SK-N-MC (cell line): ENCODE measurements at places on chromosomes 5 and 9.

DNA sequence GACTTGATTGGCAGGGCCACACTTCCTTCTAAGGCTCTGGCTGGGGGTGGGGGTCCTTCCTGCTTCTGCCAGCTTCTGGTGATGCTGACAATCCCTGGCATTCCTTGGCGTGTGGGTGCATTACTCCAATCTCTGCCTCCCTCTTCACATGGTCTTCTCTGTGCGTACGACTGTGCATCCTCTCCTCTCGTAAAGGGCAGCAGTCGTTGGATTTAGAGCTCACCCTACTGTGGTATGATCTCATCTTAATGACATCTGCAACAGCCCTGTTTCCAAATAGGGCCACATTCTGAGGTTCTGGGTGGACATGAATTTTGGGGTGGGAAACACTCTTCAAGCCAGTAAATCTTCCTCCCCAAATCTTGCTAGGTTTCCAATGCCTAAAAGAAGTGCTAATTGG is 36.8 kb downstream of the ROPN1L start:
- DNase-seq: no peak

DNA sequence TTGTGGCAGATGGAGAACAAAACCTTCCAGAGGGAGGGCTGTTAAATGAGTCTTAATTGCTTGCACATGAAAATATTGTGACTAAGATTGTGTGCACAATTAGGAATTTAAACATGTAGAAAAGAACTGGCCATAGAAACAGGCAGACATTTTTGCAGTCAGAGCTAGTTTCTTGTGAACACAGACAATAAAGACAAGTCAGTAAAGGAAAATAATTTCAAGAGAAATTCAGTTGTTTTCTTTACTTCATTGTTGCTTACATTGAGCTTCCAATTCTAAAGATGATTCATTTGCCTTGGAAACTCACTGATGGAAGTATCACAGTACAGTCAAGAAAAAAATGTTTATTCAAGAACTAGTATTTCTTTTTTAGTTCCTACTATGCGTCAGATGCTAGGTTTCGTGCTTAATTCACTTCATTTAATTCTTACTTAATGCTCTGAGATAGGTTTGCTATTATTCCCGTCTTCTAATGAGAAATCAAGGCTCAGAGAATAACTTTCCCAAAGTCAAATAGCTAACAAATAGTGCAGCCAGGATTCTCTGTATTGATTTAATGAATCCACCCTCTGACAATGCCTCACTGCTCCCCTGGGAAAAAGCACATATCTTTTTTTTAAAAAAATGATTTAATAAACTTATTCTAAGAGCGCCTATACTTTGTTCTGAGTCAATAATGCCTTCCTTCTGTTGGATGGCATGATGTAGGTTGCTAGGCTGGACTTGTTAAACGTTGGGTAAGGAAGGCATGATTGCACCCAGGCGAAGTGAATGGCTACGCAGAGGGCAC is 581.4 kb downstream of the RAB3C start:
- DNase-seq: no peak

DNA sequence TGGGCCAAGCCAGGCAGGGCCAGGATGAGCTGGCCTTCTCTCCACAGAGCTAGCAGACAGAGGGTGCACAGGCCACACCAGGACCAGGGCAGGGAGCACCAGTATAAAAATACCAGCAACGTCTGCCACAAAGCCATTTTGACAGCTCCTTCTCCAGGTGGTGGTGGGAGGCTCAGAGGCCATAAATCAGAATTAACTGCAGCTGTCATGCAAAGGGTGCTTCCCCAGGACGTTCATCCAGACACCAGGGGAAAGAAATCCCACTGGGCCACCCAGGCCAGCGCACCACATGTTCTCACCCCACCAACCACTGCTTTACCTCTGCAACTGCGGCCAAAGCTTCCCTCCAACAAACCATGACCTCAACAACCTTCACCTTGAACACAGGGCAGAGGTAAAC is 403.7 kb upstream of the TRPC7 start:
- DNase-seq: no peak

GRCh38 chr5:112119969-112120368 is 299.1 kb downstream of the EPB41L4A start:
- no peak for DNase-seq

GRCh38 chr9:31587146-31587545 is 797.3 kb upstream of the ACO1 start:
- DNase-seq: no peak

- DNase-seq: no peak
Measured at GRCh38 chr5:113435575-113435974, 786 bp upstream of the TSSK1B start.

DNA sequence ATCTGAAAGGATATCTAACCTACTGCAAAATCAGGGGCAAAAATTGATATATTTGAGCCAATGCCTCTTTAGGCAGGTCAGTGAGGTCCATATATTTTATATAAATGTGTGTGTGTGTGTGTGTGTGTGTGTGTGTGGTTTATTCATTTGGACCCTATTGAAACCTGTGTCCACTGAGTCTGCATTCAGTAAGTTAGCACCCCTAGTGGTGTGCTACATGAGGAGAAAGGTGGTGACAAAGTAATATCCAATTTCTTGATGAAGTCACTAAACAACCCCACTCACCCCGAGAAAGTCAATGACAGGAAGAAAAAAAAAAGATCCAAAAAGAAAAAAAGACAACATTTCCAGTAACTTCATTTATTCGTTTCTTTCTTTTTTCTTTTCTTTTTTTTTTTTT is 4.1 kb downstream of the FBXW11 start:
- DNase-seq: no peak

GRCh38 chr5:72213482-72213881 is 106.2 kb downstream of the MAP1B start:
- DNase-seq: no peak

DNA sequence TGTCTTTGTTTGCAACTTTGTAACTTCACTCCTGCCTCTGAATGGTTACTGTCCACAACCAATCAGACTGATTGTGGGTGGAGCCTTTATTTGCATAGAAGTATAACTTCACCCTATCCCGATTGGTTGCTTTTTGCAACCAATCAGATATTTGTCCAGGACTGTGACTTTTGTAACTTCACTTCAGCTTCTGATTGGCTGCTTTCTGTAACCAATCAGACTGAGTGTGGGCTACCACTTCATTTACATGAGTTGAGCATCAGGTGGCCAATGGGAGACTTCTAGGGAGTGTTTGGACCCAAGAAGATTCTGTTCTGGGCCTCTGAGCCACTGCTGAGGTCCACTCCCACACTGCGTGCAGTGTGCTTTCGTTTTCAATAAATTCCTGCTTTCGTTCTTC is 1810.7 kb upstream of the CDH6 start:
- DNase-seq: no peak

DNA sequence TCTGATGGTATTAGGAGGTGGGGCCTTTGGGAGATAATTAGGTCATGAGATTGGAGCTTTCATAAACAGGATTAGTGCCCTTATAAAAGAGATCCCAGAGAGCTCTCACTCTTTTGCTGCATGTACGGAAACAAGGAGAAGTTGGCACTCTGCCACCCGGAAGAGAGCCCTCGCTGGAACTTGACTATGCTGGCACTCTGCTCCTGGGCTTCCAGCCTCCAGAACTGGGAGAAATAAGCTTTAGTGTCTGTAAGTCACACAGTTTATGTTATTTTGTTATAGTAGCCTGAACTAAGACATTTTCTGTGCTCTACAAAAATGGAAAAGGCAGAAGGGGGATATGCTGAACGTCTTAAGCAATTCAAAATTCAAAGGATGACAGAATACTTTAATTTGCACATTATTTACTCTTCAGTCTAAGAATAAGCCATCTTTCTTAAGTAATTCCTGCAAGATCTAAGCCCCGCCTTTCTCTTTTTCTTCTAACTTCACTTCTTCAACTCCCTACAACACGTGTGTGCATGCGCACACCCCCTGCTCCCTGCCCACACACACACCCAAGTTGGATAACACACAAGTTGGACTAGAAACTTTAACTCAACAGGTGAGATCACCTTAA is 17.3 kb downstream of the NFIB start:
- no peak for DNase-seq

GRCh38 chr9:98168941-98169488 is 23.4 kb downstream of the CORO2A start:
- DNase-seq: no peak

- no peak for DNase-seq
Measured at GRCh38 chr9:14585730-14586473, 107.3 kb downstream of the ZDHHC21 start.

DNA sequence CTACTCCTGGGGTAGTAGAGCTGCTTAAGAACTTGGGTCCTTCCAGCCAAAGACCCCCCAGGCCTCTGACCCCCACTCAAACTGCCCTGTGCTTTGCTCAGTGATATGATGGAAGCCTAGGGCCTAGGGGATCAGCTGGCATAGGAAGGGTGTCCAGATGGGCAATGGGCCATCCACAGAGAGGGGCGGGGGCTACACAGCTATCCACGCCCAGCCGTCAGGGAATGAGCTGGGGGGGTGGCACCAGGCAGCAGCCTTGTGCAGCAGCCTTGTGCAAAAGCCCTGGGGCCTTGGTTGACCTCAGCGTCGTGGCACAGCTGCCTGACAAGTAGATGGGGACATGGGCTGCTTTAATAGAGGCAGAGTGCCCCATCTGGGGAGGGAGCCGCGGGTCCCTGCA is 43.2 kb downstream of the DAB2IP start:
- no peak for DNase-seq

- DNase-seq: no peak
Measured at GRCh38 chr5:39605588-39606575, 181.1 kb upstream of the DAB2 start.

GRCh38 chr9:87685441-87685840 is 40.5 kb upstream of the CTSL start:
- no peak for DNase-seq

- DNase-seq: no peak
Measured at GRCh38 chr5:136754216-136754615, 388.9 kb upstream of the TRPC7 start.

GRCh38 chr5:33235304-33235703 is 205.5 kb upstream of the TARS1 start:
- DNase-seq: no peak

DNA sequence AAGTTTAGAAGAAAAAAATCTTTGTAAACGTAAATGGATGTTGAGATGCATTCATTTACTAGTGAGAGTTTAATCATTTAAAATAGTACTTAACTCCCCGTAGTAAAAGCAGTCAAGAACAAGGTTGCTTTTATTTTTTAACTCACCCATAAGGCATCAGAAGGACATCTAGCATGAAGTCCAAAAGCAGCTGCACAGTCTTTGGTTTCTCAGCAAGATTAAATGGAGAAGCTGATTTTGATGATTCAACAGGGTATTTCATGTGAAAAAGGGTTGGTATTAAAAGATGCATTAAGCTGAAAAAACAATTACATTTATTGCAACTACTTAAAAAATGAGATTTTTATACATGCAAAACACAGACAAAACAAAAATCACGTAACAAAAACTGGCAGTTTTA is 44.0 kb downstream of the ECPAS start:
- no peak for DNase-seq

DNA sequence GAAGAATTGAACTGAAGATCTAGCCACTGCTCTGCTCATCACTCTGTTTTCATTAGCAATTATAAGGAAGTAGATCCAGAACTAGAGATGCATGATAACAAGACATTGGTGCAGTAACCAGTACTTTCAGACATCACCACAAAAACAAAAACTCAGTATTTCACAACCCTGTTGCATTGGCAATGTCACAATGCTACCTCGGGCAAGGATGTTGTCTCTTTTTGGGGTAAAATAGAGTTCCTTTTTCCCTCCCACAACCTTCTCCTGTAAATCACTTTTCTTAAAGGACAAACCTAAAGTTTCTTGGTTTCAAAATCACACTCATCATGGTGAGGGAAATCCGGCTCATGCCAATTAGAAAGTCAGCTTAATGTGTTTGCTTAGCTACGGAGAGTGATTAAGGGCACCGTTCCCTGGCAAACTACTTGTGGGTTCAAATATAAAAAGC is 420.1 kb upstream of the MEF2C start:
- DNase-seq: no peak

- DNase-seq: no peak
Measured at GRCh38 chr5:131264451-131265099, 722 bp downstream of the CDC42SE2 start.

GRCh38 chr5:111261610-111262009 is 37.4 kb downstream of the CAMK4 start:
- DNase-seq: no peak

GRCh38 chr5:87190687-87191086 is 77.0 kb upstream of the RASA1 start:
- no peak for DNase-seq
